ENCODE measurements at places on chromosomes 13 and 19.

DNA sequence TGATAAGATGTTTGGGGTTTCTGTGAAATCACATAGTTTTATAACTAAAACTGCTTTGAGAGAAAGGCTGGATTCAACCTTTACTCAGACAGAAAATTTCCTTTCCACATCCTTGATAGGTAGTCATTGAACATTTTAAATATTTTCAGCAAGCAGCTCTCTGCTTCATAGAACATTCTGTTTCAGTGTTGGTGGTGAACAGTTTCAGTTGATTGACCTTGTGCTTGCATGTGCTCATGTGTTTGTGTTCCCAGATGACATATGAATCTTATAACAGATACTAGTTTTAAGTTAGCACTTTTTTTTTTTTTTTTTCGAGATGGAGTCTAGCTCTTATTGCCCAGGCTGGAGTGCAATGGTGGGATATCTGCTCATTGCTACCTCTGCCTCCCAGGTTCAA is 290.1 kb downstream of the HS6ST3 start:
- no peak for DNase-seq

GRCh38 chr19:55691561-55692481 is 16.8 kb downstream of the EPN1 start:
- no peak for DNase-seq

DNA sequence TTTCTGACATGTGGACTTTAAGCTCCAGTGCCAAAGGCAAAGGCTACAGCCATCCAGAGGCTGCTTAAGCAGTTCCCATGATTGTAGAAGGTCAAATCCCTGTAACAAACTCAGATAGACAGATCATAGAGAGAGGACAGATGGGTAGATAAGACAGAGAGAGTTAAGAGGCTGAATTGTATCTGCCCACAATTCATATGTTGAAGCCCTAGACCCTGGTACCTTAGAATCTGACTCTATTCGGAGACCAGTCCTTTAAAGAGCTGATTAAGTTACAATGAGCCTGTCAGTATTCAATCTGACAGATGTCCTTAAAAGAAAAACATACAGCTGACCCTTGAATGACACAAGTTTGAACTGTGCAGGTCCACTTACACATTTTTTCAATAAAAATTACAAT is 115.2 kb downstream of the RAP2A start:
- no peak for DNase-seq

- no peak for DNase-seq
Measured at GRCh38 chr13:102571075-102571474, 25.7 kb upstream of the TPP2 start.

- DNase-seq = no peak
Measured at GRCh38 chr13:46577696-46578589, 25.0 kb downstream of the LRCH1 start.

DNA sequence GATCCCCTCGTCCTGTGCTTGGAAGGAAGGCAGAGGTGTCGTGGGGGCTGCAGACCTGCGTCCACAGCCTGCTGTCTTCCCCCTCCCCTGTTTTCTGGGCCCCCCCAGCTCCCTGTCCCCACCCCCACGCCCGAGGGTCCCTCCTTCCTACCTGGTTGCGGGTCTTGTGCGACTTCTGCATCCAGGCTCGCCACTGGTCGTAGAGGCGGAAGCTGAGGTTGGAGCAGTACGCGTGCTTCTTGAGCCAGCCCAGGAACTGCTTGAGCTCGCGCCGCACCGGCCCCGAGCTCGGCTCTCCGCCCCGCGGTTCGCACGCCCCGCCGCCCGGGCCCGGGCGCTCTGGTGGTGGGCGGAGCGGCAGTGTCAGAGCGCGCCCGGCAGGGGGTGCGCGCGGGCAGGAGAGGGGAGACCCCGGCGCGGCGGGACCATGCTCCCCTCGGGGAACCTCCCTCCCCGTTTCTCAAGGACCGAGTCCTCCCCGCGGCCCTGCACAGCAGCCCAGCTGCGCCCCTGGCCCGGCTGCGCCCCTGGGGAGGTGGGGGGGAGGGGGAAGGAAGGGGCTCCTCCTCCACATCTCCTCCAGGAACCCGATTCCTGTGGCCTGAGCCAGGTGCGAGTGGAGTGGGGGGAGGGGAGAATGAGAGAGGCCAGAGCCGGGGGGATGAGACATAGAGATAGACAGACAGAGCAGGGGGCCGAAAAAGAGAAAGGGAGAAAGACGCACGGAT is 5.7 kb downstream of the REX1BD start:
- DNase-seq = no peak
